NCI-H1417 treated with DMSO at 0.1 percent for 48 hours (cell line): ENCODE measurements at places on chromosomes 16 and 17.

GRCh38 chr17:82791532-82791931 is 39.7 kb downstream of the TBCD start:
- no peak for DNase-seq

- DNase-seq: no peak
Observed at GRCh38 chr16:11250786-11251524, 5.0 kb downstream of the SOCS1 start.

GRCh38 chr16:4701791-4702465 is 8.6 kb downstream of the NUDT16L1 start:
- no peak for DNase-seq

DNA sequence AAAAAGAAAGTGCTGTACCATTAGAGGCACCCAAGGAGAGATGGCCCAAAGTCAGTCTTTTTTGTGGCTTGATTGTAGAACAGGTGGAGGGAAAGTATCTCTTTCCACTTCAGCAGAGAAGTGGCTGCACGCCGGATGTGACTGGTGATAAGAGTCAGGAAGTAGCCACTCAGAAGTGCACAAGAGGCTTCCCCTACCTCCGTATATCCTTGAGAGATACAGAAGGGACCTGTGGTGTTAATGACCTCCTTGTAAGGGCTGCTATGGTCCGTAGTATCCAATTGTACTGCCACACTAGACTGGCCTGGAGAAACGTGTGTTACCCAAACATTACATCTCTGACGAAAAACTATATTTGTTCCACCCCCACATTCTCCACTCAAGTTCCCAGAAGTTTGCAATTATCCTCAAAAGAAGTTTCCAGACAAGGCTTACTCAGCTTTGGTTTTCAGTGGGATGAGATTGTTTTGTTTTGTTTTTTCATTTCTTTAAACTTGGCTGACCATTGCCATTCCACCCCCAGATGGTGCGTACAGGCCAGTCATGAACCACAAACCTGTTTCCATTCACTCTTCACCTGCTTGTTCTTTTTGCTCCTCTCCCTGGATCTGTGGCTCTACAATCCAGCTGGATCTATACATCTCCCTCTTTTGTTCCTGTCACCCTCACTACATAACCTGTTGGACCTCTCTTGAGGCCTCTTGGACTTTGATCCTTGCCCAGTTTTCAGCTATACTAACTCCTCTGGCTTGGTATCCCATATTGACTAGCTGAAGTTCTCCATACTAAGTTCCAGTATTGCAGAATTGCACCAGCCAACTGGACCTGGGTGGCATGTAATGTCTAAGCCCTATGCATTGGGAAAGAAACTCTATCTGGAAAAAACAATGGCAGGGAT is 20.7 kb upstream of the MED13 start:
- no peak for DNase-seq

- DNase-seq: no peak
Observed at GRCh38 chr16:75497558-75497957, 2.3 kb upstream of the CHST6 start.

DNA sequence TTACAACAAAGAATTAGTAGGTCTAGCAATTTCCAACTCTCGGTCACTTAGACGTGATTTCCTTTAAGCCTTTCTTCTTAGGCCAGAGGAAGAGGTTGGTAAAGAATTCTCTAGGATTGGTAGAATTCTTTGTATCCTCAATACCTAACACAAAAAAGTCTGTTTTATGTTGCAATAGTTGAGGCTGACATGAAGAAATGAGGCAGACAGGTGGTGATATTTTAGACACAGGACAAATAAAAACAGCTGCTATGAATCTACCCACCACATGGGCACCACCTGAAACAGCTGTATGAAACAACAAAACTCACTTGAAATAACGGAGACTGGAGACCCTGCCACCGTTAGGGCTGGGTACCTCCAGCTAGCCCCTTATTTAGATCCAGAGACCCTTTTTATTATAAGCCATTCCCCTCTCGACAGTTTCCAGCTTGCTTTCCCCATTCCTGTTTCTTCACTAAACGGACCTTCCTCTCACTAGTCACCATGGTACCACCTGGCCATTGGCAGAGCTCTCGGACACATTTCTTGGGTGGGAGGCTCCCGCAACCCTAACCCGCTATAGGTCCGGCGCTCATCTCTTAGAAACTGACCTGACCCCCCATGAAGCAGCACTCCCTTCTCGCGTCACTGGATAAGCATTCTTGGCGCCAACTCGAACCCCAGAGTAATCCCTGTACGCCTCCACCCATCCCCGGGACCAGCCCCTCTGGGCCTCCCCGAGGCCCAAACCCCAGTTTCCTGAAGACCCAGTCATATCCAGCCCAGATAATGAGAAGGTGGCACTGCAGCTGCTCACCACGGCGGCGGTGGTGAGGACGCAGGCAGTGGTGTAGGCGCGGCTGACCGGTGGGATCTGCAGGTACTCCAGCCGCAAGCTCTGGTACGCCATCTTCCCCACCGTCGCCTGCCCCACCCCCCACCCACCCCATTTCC is at the start of gene DERL2:
TSS of gene DERL2 (minus strand) at position 909 of the 936 bp plus-strand sequence. CDS start at position 892, 17 bp downstream.
- DNase-seq: no peak

DNA sequence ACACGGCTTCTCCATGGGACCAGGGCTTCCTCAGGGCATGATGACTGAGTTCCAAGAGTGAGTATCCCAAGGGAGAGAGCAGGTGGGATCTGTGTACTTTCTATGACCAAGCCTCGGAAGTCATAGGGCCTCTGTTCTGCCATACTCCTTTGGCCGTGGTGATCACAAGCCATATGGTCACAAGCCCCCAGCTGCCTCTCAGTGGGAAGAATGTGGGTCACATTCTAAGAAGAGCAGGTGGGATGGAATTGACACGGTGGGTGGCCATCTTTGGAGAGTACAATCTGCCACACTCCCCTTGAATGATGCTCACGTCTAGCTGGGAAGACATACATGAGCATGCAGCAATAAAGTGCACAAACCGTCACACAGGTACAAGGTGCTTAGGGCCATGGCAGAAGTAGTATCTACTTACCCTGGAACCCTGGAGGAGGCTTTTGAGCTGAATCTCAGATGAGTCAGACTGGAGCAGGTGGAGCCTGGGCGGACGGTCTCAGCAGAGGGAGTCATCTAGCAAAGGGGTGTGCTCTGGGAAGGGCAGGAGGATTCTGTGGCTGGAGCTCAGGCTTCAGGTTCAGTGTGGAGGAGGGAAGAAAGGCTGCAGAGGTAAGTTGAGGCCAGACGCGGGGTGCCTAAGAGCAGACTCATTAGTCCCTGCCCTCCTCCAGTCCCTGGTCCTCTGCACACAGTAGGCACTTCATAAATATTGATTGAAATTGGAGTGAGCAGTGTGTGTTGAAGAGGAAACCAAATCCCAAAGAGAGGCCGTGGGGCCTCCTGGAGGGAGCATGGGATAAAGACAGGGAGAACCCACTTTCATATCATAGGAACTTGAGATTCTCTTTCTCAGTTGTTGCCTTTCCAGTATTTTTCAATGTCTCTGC is 26.6 kb downstream of the GOSR2 start:
- DNase-seq: no peak

- DNase-seq: peak; percentile 59
Observed at GRCh38 chr17:43694081-43694870, 32.6 kb upstream of the MEOX1 start.
